ENCODE measurements at places on chromosomes 7 and 10. TPM values are rescaled to one million over a fixed set of nuclear protein-coding genes. Genes with fewer than 3 reads are reported as not detected.
A peak's percentile ranks its signal among the peaks of the same experiment; 100 is the strongest.

Gene NRAP
- not detected for total RNA-seq

GRCh38 chr10:94069884-94070283, 76.2 kb downstream of the PLCE1 start:
- no peak for DNase-seq
- no peaks in the 10 kb centered on the region for H3K27me3 ChIP-seq
- H3K4me3 ChIP-seq = no peak overlapping the region
- no peak overlapping the region for H3K27ac ChIP-seq

- peak within 1 kb of the TSS; percentile 72 for H3K4me3 ChIP-seq
- peaks cover 19% of the 10 kb centered on the region for H3K4me1 ChIP-seq
- peak; percentile 67 for DNase-seq
- no peak within 1 kb of the TSS for H3K27ac ChIP-seq
Measured at GRCh38 chr10:119165171-119166117, at the start of gene SFXN4. SFXN4 (minus strand) TSS chr10:119165714; CDS start chr10:119165647, 67 bp downstream.

- no peaks in the 10 kb centered on the region for H3K4me1 ChIP-seq
- no peaks in the 10 kb centered on the region for H3K36me3 ChIP-seq
- no peak overlapping the region for H3K4me3 ChIP-seq
- peaks cover 43% of the 10 kb centered on the region for H3K27me3 ChIP-seq
Measured at GRCh38 chr10:123965973-123966895, 74.6 kb upstream of the CPXM2 start.

DNA sequence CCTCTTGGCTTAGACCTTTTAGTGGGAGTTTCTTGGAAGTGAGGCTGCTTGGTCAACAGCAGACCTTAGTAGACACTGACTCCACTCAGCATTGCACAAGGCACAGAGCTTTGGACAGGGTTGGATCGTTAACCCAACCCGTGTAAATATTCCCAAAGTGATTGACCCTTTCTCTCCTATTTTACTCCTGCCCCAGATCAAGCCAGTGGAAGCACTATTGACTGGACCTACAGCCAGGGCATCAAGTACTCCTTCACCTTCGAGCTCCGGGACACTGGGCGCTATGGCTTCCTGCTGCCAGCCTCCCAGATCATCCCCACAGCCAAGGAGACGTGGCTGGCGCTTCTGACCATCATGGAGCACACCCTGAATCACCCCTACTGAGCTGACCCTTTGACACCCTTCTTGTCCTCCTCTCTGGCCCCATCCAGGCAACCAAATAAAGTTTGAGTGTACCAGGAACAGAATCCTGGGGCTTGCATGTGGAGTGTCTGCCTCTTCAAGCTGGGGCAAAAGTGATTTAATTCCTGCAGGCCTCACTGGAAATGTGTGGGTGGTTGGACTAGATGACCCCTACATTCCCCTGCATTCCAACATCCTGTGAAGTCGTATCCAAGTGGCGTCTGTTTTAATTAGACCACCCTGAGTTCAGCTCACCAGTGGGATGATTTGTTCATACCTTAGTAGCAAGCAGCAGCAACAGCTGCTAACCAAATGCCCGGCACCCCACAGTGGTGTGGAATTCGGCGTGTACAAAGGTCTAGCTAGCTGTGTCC, 7.5 kb downstream of the CPA1 start:
- no peak for DNase-seq
- no peaks in the 10 kb centered on the region for H3K27me3 ChIP-seq
- H3K4me3 ChIP-seq = no peak overlapping the region

DNA sequence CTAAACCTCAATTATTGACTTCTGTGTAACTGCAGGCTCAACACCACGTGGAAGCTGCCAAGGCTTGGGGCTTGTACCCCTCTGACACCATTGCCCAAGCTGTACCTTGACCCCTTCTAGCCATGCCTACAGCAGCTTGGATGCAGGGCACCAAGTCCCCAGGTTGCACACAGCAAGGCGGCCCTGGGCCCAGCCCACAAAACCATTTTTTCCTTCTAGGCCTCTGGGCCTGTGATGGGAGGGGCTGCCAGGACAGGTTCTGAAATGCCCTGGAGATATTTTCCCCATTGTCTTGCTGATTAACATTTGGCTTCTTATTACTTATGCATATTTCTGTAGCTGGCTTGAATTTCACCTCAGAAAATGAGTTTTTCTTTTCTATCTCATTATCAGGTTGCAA, 610.0 kb upstream of the LRRN3 start:
- H3K27ac ChIP-seq = no peak overlapping the region
- H3K4me1 ChIP-seq = no peaks in the 10 kb centered on the region
- H3K4me3 ChIP-seq = no peak overlapping the region

- H3K27ac ChIP-seq = no peak overlapping the region
- DNase-seq = no peak
- H3K36me3 ChIP-seq = no peaks in the 10 kb centered on the region
- peaks cover 25% of the 10 kb centered on the region for H3K4me1 ChIP-seq
Measured at GRCh38 chr7:13034693-13035092, 347.3 kb downstream of the ARL4A start.

DNA sequence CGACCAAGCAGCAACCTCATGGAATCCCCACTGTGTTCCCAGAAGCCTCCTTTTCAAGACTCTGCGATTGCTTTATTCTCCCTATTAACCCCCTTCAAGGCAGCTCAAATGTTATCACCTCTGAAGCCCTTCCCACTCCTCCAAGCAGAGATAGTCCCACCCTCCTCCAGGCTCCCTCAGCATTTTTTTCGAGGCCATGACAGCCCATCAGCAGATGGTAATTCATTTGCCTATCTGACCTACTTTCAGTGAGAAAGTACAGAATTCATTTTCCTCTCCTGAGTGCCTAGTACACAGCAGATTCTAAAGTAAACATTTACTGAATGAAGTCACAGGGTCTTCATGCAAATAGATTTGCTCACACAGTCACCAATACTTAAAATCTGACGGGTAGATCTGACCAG, 47.8 kb downstream of the HERPUD2 start:
- H3K4me3 ChIP-seq = peak overlapping the region; percentile 35
- DNase-seq = peak; percentile 74
- H3K27me3 ChIP-seq = no peaks in the 10 kb centered on the region
- H3K36me3 ChIP-seq = peaks cover 3% of the 10 kb centered on the region
- peak overlapping the region; percentile 61 for H3K27ac ChIP-seq

DNA sequence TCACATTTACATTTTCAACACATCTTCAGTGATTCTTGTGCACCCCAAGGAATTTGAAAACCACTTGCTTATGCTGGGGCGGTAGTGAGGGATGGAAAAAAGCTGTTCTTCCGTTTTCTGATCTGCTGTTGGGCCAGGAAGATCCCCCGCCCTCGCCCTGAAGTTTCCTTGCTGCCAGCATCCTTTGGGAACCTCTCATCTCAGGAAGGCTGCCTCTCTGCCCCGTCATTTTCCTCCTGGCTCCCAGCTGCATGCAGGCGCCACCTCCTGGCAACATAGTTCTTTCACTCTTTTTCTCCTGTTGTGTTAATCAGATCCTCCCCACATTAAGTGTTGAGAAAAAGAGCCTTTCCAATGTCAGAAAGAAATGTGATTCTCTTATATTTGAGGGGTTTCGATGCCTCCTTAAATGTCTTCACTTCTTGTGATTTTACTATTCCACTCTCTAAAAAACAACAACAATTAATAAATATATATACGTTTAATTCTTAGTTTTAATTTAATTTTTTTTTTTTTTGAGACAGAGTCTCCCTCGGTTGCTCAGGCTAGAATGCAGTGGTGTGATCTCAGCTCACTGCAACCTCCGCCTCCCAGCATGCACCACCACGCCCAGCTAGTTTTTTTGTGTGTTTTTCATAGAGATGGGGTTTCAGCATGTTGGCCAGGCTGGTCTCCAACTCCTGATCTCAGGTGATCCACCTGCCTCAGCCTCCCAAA, 122.9 kb downstream of the RALA start:
- H3K36me3 ChIP-seq = no peaks in the 10 kb centered on the region
- H3K27ac ChIP-seq = no peak overlapping the region
- H3K27me3 ChIP-seq = no peaks in the 10 kb centered on the region
- H3K4me1 ChIP-seq = peaks cover 5% of the 10 kb centered on the region
- peak; percentile 83 for DNase-seq

Data from neural progenitor cell (in vitro differentiated cells).